GM12891 (cell line): ENCODE measurements at places on chromosomes 5 and 9.

DNA sequence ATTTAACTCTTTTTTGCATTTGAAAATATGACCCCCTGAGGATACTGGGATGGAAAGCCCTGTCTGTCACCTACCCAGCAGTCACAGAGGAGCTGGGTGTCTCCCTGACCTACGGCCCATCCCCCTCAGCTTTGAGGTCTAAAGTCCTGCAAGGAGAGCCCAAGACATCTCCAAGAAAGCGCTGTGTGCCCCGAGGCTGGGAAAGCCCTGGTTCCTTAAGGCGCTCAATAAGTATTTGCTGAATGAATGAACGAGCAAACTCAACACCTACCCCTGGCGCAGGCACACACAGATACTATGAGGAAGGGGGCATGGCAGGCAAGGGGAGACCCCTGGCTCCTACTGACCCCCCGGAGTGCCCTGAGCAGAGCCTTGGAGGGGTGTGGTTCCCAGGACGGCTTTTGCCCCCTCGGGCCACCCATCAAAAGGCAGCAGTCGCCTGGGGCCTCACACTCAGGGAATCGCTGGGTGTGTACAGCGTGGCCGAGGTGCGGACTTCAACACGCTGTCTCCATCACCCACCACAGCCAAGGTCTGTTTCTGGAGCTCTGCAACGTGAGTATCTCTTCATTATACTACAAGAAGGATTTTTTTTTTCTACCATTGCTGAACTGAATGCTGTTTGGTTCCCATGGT, 211.6 kb downstream of the ERCC6L2 start:
- DNase-seq, result no peak

GRCh38 chr9:34624475-34625185, 4.2 kb downstream of the ARID3C start:
- no peak for DNase-seq

GRCh38 chr9:111759762-111760639, 34.7 kb downstream of the SHOC1 start:
- peak; percentile 15 for DNase-seq

DNA sequence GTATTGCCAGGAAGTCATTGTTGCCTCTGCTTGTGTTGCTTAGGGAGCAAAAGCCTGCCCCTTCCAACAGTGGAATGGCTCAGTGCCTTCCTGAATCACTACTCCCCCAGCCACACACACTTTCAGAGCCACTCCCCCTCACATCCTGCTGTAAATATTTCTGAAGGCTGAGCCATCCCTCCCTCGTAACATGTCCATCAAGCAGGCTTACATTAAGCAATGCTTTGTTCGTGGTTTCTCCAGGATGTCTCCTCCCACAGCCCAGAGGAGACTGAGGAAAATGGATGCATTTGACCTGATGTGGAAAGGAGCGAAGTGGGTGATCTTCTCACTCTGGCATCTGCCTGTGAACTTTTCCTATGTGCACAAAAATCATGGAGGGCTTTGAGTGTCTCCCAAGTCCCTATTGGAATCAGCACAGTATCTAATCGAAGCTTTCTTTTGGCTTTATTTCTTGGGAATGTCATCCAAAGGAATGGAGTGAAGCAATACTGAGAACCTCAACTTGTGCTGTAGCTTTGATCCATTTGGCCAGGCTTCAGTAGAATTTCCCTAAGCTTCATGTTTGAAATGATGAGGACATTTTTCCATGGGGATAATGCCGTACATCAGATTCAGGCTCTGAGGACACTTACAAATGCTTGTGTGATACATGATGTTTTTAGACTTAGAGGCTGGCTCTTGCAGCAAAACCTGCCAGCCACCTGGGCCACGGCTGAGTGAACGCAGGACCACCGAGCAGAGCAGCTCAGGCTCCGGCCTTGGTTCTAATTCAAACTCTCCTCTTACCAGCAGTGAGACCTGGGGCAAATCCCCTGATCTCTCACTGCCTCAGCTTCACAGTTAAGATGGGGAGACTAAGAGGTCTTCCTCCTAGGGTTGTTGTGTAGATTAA, 389.1 kb downstream of the ENC1 start:
- no peak for DNase-seq

DNA sequence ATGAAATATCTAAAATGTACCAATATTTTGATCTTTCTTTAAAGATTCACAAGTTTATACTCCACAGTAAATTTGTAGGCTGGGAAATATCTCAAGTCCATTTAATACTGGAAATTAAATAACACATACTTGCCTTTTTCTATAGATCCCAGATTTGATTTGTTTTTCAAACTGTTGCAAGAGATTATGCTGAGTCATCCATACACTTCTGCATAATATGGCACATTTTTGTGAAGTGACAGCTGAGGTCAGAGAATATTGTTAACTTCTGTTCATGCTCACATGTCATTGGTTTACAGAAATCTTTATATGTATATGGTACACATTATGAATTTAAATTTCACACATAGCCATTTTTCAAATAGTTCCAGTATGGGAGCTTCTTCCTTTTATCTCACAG, 1066.3 kb upstream of the NUDT12 start:
- no peak for DNase-seq

- no peak for DNase-seq
Observed at GRCh38 chr5:125372694-125373631, 626.5 kb upstream of the ZNF608 start.

- DNase-seq, result no peak
Observed at GRCh38 chr5:103021314-103021713, 98.6 kb downstream of the GIN1 start.

GRCh38 chr5:131081913-131082488, 83.1 kb downstream of the HINT1 start:
- DNase-seq, result no peak

DNA sequence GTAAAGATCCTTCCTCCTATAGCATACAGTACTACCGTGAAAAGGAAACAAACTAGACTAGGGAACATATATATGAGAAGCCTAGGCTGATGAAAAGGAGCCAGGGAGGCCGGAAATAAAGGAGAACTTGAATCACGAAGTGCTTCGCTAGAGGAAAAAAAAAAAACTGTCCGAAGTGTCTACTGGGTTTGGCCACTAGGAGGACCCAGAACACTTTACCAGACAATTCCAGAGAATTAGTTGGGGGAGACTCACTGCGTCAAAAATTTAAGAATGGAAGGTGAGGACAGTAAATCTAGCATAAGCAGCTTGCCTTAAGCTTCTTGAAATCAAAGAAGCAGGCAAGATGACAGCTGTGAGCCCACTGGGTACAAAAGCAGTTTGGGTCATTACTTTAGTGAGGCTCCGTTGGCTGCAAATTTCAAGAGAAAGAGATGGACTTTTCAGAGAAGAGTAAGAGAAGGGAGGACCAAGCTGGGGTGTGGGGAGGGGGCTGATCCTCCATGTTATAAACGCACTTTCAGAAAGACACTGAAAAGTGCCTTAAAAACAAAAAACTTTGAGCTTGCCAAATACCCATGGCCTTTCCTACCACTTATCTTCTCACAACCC, 47.4 kb downstream of the P4HA2 start:
- peak; percentile 36 for DNase-seq

GRCh38 chr9:3479514-3480352, 46.1 kb downstream of the RFX3 start:
- DNase-seq, result no peak

- DNase-seq, result no peak
Observed at GRCh38 chr5:169166078-169166477, 134.9 kb downstream of the SLIT3 start.

DNA sequence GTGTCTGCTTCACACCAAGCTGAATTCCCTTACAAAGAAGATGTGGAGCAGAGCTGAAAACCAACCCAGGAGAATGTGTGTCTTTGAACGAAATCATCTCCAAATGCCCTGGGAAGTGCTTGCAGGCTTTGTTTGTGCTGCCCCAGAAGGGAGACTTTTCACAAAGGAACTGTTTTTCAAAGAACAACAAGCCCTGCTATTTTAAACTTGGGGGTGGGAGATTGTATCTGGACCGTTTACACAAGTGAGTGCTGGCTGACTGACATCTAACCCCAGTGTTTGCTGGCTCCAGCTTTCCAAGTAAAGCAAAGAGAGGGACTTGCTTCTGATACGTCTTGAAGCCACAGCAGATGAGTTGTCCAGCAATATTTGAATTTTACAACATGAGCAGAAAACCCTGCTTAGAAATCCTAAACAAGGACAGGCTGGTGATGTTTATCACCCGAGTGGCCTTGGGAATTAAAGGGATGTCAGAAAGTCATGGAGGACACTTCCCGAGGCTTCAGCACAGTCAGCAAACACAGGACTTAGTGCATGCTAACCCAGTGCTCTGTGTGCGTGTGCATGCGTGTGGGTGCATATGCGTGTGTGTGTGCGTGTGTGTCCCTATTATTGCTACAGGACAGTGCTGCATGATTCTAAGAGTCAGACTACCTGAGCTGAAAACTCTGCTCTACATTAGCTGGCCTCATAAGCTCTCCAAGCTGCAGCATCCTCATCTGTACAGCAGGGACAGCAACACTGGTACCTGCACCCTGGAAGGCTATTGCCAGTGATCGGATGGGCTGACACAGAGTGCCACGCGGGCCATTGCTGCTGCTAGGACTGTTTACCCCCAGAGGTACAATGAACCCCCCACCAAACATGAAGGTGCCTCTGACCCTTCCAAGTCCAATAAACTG, 1.4 kb downstream of the ADAMTS12 start:
- peak; percentile 23 for DNase-seq

- DNase-seq, result no peak
Observed at GRCh38 chr5:95852567-95852966, 30.0 kb upstream of the GLRX start.

DNA sequence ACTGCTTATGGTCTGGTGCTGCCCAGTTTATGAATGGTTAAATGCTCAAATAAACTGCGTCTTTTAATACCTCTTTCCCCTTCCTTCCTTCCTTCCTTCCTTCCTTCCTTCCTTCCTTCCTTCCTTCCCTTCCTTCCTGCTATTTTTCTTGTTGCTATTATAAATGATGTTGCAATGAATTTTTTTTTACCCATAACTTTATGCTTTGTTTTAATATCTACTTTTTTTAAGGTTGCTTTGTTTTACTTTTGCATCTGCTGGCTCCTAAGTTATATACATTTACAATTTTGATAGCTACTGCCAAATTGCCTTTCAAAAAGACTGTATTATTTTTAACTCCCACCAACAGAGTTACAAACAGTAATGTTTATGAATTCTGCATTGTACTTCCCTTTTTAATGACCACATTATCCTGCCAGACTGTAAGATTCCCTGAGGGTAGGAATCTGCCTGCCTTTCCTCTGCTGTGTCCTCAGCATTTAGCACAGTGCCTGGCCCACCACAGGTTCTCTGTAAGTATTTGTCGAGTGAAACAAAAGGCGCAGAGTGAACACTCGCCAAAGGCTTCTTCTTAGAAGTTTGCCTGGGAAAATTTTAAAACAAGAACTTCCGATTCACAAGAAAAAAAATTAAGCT, 36.9 kb downstream of the KIF4B start:
- DNase-seq, result no peak

DNA sequence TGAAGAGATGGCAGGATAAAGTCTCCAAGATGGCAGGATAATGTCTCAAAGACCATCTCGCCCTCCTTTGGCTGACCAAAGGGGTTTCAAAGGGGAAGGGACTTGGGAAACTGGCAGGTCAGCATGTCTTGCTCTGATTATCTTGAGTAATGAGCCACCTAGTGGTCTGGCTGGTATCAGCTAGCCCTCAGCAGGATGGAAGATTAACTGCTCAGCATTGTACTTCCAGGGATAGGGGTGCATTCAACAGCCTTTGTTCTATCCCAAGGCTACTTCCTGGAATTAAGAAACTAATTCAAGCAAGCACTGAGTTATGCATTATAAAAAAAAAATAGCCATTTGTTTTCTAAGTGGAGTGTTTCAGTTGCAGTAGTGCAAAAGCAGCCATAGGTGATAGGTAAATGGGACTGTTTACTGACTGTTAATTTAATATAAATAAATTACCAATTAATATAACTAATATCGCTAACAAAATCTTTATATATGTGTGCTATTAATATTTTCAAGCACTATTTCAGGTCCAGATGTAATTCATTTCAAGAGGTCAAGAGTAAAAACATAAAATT, 555.5 kb downstream of the CDH9 start:
- peak; percentile 23 for DNase-seq

DNA sequence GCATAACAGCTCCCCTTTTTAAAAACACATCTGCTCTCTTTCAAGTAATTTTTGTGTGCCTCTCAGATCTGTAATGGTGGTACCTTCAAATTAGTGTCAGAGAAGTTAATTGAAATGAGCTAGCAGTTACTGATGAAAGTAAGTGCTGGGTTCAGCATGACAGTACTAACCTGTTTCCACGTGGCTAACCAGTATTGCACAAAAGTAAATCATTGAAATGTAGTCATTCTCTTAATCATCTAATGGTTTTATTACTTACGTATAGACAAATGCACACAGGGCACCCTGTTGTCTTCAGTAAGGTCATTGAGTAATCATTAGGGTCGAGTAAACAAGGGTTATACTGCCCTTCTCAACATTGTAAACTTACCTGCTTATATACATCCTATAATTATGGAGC, 157.8 kb upstream of the PRR16 start:
- no peak for DNase-seq

DNA sequence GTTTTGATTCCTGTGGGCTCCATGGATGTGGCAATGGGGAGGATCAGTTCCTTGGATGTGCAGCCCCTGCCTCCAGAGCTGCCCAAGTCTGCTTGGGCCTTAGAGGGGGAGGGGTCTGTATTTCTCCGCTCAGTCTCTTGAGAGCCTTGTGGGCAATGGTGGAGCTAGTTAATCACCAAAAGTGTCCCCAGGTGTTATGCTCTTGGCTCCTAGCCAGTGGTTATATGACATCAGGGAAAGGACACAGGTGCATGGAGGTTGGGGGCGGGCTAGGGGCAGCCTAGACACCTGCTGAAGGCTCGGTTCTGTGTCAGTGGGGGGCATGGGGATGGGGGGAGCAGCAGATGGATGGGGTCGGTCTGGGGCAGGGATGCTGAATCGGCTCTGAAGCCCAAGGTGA, 12.4 kb upstream of the ARAP3 start:
- no peak for DNase-seq

GRCh38 chr9:109586993-109587392, 88.9 kb upstream of the PTPN3 start:
- no peak for DNase-seq

GRCh38 chr9:105148328-105149006, 96.0 kb upstream of the SLC44A1 start:
- no peak for DNase-seq

DNA sequence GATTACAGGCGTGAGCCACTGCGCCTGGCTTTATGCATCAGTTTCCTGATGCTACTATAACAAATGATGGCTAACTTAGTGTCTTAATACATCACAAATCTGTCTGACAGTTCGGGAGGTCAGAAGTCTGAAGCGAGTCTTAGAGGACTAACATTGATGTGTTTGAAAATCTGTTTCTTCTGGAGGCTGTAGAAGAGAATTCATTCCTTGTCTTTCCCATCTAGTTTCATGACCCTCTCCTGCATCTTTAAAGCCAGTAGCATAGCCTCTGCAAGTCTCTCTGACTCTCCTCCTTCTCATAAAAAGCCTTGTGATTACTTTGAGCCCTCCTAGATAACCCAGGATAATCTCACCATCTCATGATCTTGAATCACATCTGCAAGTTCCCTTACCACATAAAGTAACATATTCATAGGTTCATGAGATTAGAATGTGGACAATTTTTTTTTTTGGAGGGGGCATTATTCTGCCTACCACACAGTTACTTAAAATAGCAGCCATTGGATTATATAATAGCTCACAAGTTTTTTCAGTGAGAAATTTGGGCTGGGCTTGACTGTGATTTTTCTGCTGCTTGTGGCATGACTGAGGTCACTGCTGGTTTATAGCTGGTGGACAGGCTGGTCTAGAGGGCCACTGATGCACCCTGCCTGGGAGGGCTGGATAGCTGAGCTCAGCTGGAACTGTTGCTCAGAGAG, 134.8 kb downstream of the FBXL7 start:
- no peak for DNase-seq
